Kidney capillary endothelial cell (primary cell): ENCODE measurements at places on chromosomes 3 and 15.

GRCh38 chr3:139559541-139559940 lies 20.0 kb upstream of the RBP1 start:
- DNase-seq, result no peak

GRCh38 chr15:88725305-88726210 lies 77.7 kb upstream of the ACAN start:
- no peak for DNase-seq

DNA sequence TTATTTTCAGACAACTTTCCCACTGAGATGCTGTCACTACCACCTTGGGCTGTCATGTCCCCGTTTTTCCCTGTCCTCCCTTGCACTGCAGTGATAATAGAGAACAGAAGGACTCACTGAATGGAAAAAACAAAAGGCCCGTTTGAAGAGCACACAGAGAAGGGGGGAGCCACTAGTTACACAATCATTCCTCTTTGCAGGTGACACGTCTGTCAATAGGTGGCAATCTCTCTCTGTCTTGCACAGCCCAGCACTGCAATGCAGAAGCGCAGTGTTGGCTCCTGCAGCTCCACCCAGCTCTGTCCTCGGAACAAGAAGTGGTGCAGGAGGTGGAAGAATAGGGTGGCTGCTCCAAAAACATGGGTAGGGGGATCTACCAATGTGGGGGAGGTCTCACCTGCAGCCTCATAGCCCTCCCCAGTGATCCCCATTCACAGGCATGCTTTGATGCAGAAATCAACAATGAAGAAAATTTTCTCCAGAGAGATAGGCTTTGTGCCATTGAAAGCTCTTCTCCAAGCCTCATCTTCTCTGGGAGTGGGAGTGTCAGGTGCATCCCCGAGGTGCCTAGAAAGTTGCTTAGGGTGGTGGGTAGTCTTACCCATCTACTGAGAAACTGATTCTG lies 31.8 kb downstream of the FSTL1 start:
- DNase-seq, result peak; percentile 44

DNA sequence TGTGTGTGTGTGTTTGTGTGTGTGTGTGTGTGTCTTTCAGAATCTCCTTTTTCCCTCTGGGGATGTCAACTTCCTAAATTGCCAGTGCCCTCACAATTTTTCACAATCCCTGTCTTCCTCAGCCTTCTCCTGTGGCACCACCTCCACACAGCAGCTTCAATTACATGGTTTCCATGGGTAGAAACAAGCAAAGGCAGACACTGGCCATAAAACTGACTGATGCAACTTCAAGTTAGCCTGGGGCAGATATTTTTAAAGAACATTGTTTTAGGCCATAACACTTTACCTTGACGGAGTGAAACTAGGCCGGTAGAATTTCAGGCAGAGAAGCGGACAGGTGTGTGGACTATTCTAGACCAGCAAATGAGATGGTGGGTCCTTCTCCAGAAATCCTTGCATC lies 405.8 kb upstream of the SUCLG2 start:
- DNase-seq, result no peak

DNA sequence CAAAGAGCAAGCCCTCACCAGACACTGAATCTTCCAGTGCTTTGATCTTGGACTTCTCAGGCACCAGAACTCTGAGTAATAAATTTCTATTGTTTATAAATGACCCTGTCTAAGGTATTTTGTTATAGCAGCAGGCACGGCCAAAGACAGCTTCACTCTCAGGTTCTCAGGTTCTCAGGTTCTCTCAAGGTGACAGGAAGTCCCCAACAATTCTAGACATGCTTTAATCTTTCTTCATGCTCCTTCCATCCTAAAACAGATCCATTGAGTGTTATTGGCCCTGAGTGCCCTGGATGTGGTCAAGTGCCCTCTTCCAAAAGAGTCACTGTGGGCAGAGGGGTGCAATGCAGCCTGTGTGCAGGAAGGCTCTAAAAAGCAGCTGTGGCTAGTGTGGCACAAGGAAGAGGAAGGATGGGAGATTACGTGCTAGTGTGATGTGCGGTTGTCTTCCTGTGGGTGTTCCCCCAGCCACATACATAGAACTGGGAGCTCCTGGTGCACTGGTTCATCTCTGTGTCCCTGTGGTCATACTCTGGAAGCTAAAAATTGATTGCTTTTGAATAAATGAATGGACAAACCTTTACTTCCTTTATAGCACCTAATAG lies 11.0 kb upstream of the RAB7A start:
- no peak for DNase-seq

DNA sequence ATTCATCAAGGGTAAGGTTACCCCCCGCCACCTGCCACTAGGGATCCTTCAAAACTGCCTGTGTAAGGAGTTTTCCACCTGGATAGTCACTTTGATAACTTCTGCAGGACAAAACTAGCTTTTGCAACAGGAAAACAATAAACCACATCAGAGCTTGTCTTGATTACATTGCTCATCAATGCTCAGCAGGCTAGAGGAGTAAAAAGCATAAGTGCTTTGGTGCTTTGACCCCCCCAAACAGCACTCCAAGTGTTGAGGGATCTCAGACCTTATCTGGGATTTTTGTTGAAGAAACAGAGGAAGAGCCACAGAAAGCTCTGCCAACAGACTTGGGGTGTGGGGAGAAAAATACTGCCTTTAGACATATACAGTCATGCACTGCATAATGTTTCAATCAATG lies 10.8 kb upstream of the PHLDB2 start:
- no peak for DNase-seq

DNA sequence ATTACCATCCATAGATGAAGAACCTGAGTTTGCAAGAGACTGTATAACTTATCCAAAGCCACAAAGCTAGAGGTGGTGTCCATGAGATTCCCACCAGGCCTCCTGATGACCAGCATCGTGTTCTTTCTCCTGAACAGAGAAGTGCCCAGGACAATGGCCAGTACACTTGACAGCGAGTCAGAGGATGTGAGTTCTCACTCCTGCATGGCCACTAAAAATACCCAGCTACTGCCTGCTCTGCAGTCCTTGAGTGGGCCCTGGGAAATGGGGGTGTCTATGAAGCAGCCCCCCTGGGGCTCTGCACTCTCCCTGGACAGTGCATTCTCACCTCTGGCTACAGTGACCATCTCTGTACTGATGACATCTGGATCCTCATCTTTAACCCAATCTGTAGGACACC lies 201.2 kb downstream of the RPLP1 start:
- no peak for DNase-seq

DNA sequence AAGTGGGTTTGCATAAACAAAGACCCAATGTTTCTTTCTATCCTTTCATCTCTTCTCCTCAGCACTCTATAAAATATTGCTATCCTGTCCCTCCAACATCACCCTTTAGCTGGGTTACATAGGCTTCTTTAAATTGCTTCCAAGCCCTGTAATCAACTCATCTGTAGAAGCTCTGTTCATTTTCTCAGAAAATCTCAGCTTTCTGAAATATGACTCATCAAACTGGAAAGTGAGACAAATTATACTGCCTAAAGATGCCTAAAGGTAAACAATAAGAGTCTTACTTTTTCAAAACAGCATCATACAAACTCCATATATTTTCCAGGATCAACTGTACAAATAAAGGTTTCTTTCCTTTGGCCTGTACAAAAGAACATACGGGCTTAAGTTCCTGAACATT lies 33.8 kb downstream of the EFL1 start:
- no peak for DNase-seq

GRCh38 chr3:16912400-16913263 lies 27.9 kb downstream of the PLCL2 start:
- DNase-seq, result no peak

- no peak for DNase-seq
These were observed 566.7 kb upstream of the NECTIN3 start for GRCh38 chr3:110504901-110505300.

DNA sequence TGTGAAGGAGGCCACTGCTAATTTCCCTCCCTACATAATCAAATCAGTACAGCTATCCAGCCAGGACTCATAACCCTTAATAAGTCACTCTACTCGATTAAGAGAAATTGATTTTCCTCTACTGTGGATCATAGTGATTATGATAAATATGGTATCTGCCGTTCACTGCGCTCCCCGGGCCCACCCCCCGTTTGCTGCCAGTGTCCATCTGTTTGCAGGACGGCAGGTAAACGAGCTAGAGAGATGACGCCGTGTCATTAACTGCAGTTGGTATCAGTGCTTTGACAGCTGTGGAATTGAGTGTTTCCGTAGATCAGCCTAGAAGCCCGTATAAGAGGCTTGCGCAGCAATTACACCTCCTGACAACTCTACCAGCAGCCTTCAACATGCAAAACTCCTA lies 94.9 kb downstream of the ROBO2 start:
- no peak for DNase-seq

DNA sequence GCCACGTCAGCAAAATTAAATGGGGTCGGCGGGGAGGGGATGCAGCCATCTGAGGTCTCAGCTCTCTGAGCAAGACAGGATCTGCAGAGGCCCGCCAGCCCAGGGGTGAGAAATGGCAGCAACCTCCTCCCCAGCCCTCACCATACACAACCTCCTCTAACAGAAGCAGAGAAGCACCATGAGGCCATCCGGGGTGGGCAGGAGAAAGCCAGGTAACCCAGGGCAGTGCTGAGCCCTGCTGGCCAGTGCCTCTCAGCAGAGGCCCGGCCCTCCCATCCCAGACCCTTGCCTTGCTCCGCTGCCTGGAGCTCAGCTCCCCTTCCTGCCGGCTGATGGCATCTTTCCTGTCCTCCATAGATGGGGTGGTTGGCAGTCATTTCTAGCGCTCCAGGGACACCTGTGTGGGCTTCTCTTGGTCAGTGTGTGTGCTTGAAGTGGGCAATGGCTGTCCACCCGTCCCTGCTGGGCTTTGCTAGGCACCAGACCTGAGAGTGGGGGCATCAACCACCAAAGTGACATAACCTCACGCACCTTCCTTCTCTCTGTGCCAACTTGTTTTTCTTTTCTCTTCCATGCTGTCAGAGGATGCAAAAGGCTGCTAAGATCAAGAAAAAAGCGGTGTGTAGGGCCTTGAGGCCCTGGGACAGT lies 175.8 kb downstream of the NSMCE3 start:
- DNase-seq, result no peak

- DNase-seq, result no peak
These were observed 11.6 kb downstream of the CCNL1 start for GRCh38 chr3:157148196-157148889.

DNA sequence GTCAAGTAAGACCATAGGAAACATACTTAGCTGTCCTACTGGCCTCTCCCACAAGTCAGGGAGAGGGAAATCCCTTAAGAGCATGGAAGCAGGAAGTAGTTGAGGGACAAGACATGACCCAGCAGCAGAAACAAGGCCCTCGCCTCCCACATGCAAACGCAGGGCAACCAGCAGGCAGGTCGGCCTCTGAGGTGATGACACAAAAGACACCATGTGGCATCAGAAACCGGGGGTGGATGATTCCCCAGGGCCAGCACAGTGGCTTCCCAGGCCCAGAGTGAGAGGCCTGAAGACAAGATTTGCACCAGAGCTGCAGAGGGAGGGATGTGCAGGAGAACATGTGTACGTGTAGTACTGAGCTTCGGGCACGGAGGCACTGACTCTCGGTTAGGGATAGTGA lies 26.3 kb downstream of the PXYLP1 start:
- no peak for DNase-seq

DNA sequence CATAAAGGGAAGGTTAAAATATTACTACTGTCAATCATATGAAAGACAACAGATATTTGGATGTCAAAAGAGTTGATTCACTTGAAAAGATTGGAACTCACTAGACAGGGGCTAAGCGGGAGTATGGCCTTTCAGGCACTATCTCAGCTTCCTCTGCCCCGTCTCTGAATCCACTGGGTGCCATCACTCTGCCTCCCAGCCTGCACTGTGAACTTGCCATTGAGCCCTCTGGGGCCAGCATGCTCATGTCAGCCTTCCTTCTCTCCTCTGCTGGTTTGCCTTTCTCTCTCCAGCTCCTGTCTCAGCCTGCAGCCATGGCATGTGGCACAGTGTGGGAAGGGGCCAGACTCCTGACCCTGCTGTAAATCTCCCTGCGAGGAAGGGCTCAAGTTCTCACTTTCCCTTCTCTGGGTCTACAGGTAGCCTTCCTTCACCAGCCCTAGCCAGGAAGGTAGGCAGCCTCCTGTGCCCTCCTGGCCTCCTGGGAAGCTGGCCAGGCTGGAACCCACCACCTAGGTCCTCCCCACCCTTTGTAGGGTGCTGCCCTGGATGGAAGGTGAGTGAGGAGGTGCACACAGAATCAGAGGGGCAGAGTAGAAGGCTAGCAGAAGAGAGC lies 54.0 kb upstream of the SLCO2A1 start:
- DNase-seq, result no peak

- no peak for DNase-seq
These were observed 591.1 kb downstream of the GBE1 start for GRCh38 chr3:81170298-81170697.

DNA sequence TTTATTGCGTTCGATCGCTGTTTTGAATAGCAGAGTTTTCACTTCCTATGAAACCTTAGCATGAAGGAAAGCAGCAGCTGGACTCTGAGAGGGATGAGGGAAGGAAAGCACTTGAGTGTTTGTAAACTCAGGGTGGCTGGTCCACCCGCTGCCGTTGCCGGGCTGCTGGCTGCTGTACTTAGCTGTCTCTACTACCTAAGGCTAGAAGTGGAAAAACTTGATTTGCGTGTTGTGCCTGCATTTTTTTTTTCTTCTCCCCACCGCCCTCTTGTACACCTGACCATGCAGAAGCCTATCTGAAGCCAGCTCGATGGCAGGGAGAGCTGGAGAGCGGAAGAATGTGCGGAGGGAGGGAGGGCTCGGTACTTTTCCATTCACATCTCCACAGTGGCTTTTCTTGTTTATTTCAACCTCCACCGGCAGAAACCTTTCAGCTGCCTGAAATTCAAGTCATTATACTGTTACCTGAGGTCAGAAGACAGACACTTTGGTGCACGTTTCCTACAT lies 4.8 kb upstream of the BCL6 start:
- DNase-seq, result no peak

DNA sequence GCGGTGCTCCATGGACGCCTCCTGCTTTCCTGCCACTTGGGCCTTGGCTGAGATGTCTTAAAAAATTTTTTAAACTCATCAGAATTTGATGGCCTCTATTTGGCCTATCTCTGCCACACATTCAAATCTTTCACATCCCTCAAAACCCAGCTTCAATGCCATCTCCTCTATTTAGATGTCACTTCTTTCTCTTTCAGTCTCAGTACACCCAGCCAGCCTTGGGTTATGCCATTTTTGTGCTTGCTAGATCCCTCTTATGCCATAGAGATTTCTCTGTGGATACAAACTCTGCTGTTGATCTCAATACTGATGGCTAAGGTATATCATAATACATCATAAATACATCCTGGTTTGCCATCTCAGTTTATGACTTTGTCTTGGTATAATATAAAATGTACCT lies 222.3 kb upstream of the TPRG1 start:
- no peak for DNase-seq

- DNase-seq, result no peak
These were observed 6.6 kb downstream of the FETUB start for GRCh38 chr3:186646841-186647240.

- DNase-seq, result no peak
These were observed 88.4 kb upstream of the TBC1D5 start for GRCh38 chr3:17830788-17831187.
